Activated naive CD4-positive, alpha-beta T cell (primary cell): ENCODE measurements at places on chromosomes 2 and 18.
A peak's percentile ranks its signal among the peaks of the same experiment; 100 is the strongest.

- DNase-seq, result no peak
Measured at GRCh38 chr2:229586746-229587705, 127.3 kb downstream of the DNER start.

- DNase-seq, result peak; percentile 24
Measured at GRCh38 chr2:230925879-230926765, 1.1 kb upstream of the GPR55 start.

DNA sequence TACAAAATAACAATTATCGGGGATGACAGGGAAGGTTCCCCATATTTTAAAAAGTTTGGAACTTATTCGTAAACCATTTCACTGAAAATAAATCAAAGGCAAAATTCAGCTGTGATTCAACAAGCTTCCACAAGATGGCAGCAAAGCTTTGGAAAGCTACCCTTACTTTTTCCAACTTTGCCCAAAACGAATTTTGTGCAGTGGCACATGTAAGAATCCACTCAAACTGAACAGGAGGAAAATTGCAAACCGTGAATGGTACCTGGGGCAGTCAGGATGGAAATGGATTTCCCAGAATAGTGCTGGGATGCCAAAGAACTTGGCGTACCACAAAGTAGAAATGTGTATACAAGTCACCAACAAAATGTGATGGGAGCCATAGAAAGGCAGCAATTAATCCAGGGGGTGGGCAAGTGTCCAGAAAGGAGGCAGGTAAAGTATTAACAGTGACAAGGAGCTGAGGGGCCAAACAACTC is 10.7 kb downstream of the RPL31 start:
- DNase-seq, result no peak

DNA sequence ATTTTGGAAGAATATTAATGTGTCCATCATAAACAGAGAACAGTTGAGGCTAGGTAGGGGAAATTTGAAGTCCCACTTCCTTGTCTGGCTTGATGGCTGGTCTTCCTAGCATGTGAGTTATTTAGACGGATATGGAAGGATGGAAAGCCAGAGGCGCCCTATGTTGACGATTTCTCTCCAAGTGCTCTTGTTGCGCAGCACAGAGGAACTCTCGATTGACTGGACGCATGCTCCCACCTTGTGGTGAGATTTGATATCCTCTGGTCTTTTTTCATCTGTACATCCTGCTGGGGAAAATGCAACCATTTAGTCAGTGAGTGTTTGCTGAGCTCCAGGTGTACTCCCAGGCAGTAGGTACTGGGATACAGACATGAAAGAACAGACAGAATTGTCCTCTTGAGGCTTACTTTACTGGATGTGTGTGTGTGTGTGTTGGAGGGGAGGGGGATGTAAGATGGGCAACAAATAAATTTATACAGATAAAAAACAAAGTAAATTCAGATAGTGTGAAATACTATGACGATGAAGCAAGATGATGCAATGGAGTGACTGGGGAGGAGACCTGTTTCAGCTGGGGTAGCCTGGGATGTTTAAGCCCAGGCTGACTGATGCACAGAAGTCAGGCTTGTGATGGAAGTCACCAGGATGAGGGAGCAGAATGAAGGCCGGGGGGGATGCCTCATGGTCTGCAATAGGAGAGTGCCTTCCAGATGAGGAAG is 137.2 kb downstream of the TRIM43 start:
- DNase-seq, result no peak

GRCh38 chr2:68196120-68196716 is 38.5 kb downstream of the PNO1 start:
- DNase-seq, result no peak

- no peak for DNase-seq
Measured at GRCh38 chr18:58611395-58612131, 17.3 kb downstream of the ALPK2 start.

DNA sequence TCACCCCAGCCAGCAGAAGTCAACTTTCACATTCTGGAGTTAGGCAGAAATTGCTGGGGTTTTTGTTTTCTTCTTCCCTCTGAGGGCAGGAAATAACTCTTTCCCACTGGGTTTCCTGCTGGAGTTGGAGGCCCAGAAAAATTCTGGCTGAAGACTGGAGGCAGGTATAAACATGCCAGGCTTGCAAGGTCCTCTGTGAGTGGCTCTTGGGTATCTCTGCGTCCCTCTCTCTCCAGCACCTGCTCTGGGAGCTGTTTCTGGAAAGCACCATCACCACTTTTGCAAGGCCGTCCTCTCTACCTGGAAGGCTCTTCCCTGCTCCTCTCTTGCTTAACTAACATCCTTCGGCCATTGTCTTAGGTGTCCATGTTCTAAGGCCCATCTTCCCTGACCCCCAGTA is 91.0 kb downstream of the MCFD2 start:
- no peak for DNase-seq

DNA sequence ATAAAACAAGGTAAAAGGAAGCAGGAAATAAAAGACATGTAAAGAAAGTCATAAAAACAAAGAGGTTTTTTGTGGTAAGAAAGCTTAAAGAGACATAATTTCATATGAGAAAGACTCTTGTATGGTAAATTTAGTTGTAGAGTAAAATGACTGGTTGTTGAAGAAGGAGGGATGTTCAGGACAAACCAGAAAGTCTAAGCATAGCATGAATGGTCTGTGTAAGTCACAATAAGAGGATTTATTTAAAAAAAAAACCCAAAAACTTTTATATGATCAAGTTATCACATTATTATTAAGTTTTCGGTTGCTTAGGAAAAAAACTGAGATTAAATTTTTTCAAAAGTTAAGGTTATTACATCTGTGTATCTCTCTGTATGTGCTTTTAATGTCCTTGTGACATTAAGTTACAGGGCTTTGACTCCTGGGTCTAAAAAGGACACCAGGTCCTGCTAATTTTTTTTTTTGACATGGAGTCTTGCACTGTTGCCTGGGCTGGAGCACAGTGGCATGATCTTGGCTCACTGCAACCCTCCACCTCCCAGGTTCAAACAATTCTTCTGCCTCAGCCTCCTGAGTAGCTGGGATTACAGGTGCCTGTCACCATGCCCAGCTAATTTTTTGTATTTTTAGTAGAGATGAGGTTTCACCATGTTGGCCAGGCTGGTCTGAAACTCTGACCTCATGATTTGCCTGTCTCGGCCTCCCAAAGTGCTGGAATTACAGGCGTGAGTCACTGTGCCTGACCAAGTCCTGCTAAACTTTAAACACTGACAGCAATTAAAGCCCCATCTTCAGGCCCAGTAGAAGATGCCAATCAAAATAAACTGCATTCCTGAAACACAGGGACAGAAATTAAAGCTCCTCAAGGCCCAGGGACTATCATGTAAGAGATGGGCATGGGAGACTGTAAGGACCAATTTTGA is 14.2 kb upstream of the OXER1 start:
- no peak for DNase-seq

- DNase-seq, result no peak
Measured at GRCh38 chr2:189165656-189166380, 13.7 kb downstream of the COL5A2 start.

GRCh38 chr2:167703441-167703840 is 544.0 kb downstream of the STK39 start:
- no peak for DNase-seq

DNA sequence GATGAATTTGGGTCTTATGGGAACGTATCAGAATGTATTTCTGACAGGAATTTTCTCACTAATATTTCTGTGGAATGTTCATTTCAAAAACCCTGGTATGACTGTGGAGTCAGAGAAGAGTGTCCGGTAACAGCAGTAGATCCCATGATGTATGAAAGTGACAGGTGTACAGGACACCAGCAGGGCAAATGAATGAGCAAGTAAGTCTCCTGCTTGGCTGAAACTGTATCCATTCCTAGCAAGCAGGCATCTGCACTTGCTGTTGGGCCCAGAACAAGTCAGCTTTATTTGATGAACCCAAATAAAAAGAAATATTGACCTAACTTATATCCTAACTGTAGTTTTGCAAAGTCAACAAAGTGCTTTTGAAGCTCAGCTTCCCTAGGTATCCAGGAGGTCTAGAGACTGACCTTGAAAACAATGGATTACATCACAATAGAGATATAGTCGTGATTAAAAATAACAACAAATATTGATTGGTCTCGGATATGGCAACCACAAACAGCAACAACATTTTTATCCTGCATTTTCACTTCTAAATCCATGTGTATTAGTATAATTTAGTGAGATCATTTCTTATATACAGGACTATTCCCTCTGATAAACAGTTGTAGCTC is 37.6 kb downstream of the NXPH2 start:
- no peak for DNase-seq

DNA sequence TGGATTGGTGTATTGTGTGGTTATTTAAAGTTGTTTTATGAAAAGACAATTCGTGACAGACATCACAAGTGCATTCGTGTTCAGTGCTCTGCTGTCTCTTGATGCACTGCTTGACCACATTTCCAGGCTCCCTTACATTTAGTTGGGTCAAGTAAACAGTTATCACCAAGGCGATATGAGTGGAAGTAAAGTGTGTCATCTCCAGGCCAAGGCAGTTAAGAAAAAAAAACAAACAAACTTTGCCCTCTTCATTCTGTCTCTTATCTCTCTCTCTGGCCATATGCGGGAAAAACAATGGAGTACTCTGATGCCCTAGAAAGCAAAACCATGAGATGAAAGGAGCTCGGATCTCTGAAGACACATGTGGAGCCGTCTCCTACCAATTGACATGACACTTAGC is 131.1 kb downstream of the DSEL start:
- no peak for DNase-seq

GRCh38 chr2:227906991-227907390 is 35.6 kb downstream of the DAW1 start:
- DNase-seq, result no peak

DNA sequence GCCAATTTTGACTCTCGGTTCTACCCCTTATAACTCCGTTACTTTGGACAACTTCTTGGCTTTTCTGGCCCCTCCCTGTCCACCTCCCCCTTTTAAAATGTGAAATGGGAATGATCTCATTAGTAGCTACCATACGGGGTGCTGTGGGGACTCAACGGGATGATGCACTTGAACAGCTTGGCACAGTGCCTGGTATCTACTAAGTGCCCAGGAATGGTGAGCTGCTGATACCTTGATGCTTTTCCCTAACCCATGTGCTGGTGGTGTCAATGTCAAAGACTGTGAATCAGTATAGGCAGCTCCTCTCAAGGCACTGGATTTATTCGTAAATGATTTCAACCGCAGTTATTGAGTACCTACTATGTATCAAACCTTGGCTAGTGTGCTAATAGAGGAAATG is 204.2 kb downstream of the LOXHD1 start:
- DNase-seq, result no peak

GRCh38 chr2:172985139-172985892 is 90.3 kb upstream of the MAP3K20 start:
- no peak for DNase-seq

GRCh38 chr2:71671203-71671854 is 218.0 kb downstream of the DYSF start:
- no peak for DNase-seq

DNA sequence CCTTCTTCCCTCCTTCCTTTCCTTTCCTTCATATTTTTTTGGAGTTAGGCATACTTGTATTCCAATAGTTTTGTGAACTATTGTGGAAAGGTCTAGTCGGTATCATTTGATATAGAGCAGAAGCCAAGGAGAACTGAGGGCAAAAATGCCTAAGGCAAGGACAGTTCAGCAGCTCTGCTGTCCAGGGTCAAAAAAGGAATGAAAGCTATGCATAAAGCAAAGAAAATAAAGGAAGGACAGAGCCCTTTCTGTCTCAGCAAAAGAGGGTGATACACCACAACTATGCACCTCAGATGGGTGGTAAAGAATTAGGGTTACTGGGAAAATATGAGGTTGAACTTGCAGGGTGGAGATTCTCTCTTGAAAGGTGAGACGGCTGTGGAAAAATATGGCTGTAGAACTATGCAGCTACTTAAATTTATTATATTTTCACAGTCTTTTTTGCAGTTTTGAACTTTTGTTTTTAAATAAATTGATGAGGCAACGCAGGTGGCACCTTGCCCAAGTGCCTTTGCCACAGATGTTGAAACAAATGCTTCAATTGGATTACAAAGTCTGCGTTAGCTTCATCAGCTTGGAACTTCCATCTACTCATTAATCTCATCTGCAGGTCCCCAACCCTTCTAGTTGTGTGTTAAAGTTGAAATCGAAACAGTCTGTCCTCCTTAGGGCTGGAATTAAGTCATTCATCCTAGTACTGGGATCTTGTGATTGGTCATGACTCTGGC is 20.8 kb downstream of the LHCGR start:
- DNase-seq, result no peak

GRCh38 chr2:241458687-241459086 is 49.7 kb downstream of the STK25 start:
- DNase-seq, result no peak

DNA sequence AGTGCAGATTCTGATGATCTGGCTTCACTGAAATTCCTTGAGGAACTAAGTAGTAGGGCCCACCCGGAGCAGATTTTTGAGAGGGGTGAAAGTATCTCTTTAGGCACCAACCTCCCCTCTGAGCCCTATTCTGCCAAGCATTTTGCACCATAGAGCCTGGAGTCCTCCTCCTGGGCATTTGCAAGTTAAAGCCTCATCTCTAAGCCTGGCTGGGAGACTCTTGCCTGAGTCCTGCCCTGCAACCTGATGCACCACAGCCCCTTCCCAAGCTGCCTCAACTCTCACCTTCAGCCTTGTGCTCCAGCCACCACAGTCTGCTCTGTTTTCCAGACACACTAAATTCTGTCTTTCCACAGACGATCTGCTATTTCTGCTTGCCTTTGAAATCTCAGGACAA is 79.6 kb upstream of the PKDCC start:
- DNase-seq, result no peak

GRCh38 chr18:77262643-77263465 is 13.2 kb downstream of the GALR1 start:
- no peak for DNase-seq

- no peak for DNase-seq
Measured at GRCh38 chr2:137300987-137301386, 535.6 kb downstream of the THSD7B start.

DNA sequence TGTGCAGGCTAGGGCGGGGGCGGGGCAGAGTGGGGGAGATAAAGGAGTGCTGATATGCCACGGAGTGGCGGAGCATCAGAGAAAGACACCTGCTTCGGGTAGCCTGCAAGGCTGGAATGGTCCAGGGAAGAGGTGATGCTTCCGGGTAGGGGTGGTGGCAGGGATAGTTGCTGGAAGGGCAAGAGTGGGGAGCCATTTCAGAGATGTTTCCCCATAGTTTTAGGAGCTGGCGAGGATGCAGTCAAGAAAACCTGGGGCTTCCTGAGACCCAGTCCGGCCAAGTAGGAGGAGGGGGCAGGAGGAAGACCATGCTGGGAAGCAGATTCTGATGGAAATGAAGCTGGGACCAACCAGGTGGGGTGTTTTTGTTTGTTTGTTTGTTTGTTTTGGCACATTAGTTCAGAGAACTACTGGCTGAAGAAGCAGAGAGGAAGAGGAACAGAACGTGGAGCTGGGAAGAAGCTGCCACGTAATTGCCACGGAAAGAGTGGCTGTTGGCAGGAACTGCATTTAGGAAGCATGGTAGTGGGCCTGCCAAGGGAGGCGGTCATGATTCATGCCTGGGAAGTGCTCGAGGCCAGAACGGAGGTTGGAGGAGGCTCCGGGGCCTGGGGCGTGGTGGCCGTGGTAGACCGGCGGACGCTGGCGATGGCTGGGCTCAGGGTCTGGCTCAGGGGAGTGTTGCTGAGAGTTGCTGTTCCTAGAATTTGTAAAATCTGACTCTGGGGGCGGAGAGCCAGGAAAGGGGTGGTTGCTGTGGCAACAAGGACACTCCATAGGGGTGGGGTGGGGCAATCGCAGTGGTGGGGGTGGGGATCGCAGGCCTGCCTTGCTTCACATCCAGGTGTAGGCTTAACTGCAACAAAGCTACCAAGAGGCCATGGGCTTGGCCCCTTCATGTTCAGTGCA is 8.6 kb upstream of the INPP5D start:
- DNase-seq, result no peak

- no peak for DNase-seq
Measured at GRCh38 chr2:129061069-129061768, 742.6 kb upstream of the HS6ST1 start.

- no peak for DNase-seq
Measured at GRCh38 chr2:232898592-232899543, 28.8 kb downstream of the SNORC start.
